ENCODE measurements at places on chromosomes 4 and X.
A peak's percentile ranks its signal among the peaks of the same experiment; 100 is the strongest.

DNA sequence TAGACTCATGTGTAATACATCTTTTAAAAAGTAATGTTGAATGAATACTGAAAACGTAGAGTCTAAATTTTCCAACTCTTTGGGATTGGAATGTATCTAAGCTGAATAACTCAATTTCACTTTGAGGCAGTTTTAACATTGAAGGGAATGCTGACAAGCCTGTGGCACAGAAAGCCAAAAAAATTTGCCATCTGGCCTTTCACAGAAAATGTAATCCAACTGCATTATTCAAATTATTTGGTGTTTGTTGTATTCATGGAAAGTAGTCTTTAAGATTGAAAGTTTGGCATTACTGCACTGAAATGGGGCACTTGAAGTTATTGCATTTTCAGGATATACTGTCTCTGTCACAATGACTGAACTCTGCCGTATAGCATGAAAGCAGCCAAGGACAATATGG lies 186.9 kb downstream of the FRMPD4 start:
- DNase-seq: no peak

DNA sequence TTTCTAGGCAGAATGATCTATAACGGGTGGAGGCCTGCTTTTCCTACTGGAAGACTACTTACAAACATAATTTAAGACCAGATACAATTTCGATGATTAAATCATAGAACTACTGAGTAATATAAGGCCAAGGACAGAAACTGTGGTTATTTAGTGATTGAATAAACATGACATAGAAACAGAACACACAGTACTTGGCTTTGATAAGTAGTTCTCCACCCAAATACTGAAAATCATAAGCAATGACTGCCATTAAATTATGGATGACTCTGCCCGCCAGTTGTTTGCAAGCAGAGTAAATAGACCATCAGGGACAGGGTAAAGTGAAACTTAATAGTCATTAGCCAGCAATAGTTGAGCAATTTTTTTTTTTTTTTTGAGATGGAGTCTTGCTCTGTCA lies 17.2 kb upstream of the SMIM14 start:
- DNase-seq: no peak

DNA sequence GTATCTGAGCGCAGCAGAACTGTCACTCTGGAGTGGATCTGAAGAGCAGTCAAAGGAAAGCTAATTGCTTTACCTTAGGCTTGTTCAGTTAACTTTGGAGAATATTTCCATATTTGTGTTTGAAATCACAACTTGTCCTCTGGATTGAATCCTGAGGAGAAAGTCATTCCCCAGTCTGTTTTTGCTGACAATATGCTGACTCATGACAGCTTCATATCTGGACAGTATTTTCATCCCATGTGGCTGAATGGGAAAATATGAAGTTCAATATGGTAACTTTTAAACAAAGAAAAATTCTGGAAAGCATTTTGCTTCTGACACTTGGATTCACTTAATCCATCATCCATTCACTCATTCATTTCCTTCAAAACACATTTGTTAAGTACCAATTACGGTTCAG lies 46.3 kb upstream of the MAGEC3 start:
- DNase-seq: no peak

GRCh38 chrX:23434356-23434884 lies 99.8 kb downstream of the PTCHD1 start:
- DNase-seq: peak; percentile 14

- no peak for DNase-seq
These were observed 41.2 kb downstream of the PIR start for GRCh38 chrX:15451913-15452312.
